Right lobe of liver (tissue), 6 donors: ENCODE measurements at places on chromosomes 3 and 15. TPM values are rescaled to one million over a fixed set of nuclear protein-coding genes. Genes with fewer than 3 reads are reported as not detected.

Gene FOXB1
- not detected for total RNA-seq

Gene EAF1
- total RNA-seq: 22.0 TPM

Gene CASR
- not detected for total RNA-seq

Gene DAPK2
- total RNA-seq: 6.1 TPM

Gene GOLGA8J
- not detected for total RNA-seq

Gene SAMD7
- total RNA-seq: not detected

Gene HYAL1
- 157 TPM for total RNA-seq

Gene TRIM71
- total RNA-seq: not detected

Gene SERINC4
- not detected for total RNA-seq

Gene IGSF10
- 0.19 TPM for total RNA-seq

Gene PIK3R4
- total RNA-seq: 35.3 TPM

Gene ISLR2
- not detected for total RNA-seq

Gene RAB6B
- total RNA-seq: 0.43 TPM

Gene NRG4
- total RNA-seq: 1.7 TPM

Gene SPTBN5
- 0.98 TPM for total RNA-seq

Gene AZI2
- 54.9 TPM for total RNA-seq

Gene GOLGA8T
- not detected for total RNA-seq

Gene WDR93
- not detected for total RNA-seq
